ENCODE measurements at places on chromosomes 3 and 15.

DNA sequence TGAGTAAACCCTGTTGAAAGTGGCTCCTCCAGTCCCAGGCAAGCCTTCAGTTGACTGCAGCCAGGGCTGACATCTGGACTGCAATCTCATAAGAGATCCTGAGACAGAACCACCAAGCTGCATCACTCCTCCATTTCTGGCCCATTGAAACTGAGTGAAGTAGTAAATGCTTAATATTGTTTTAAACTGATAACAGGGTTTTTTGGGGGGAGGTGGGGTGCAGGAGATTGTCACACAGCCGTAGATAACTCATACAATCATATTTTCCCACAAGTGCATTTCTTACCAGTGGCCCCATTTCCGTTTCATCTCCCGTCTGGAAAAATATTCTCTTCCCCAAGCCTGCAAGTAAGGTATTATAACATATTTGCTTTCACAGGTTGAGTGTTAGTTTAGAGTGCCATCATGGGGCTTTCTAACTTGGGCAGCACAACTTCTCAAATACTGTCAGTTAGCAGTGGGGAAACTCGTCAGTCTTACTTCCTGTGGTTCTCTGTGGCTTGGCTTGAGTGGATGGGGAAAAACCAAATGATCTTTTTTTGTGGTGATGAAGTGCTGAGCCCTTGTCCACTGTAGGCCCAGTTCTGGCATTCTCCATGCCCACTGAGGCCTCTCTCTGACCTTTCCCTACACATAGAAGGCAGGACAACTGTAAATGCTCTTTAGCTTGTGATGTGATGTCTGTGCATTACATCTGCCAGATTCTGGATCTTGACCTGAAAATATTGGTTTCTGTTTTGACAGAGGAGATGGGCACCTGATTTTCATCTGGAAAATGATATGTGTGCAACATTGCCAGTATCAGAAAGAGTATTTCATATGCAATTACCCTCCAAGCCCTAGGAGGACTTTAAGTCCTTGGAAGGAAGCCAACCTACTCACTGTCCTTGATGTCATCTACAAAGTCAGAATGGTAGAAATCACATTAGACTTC is 90.1 kb upstream of the BHLHE40 start:
- no peaks in the 10 kb centered on the region for H3K4me1 ChIP-seq
- no peak for DNase-seq
- H3K27me3 ChIP-seq: no peaks in the 10 kb centered on the region
- no peaks in the 10 kb centered on the region for H3K36me3 ChIP-seq
- no peak overlapping the region for H3K27ac ChIP-seq
- H3K4me3 ChIP-seq: no peak overlapping the region

- H3K27me3 ChIP-seq: no peaks in the 10 kb centered on the region
- peak overlapping the region; percentile 71 for H3K4me3 ChIP-seq
Observed at GRCh38 chr15:92882697-92883162, 17.4 kb upstream of the CHD2 start.

- peak within 1 kb of the TSS; percentile 96 for H3K27ac ChIP-seq
- no peaks in the 10 kb centered on the region for H3K36me3 ChIP-seq
- H3K27me3 ChIP-seq: no peaks in the 10 kb centered on the region
- peak within 1 kb of the TSS; percentile 15 for H3K4me3 ChIP-seq
- DNase-seq: peak; percentile 10
- peaks cover 50% of the 10 kb centered on the region for H3K4me1 ChIP-seq
Observed at GRCh38 chr3:52830535-52831258, at the start of gene ITIH4. Gene ITIH4 (minus strand): TSS chr3:52830672. CDS start chr3:52830642, 30 bp downstream.

DNA sequence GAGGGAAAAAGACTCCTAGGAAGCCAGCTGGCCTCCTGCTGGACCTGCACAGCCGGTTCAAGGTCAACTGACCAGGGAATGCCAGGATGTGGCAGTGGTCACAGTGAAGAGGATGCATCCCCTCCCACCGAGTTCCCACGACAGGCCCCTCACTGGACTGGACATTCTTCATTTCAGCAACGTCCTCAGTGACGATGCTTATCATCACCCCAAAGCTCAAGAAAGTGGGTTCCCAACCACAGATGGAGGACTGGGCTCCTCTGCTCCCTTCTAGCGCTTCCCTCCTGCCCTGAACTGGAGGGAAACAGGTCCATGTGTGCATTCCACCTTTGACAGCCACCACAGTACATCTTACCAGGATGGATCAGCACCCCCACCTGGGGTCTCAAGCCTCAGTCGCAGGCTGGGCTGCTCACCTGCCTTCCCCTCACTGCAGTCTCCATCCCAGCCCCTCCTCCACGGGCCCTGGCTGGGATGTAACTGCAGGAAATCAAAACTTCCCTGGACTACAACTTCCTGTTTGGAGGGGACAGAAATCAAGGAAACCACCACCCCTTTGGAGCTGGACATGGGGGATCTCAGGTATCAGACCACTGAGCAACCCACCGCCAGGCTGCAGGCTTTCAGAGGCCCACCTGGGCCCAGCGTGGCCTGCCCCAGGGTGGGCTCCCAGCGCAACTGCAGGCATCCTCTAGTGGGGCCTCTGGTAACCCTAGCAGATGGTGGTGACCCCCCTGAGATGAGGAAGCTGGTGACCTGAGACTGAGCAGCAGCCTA is 7.3 kb downstream of the CALML4 start:
- no peaks in the 10 kb centered on the region for H3K36me3 ChIP-seq
- no peaks in the 10 kb centered on the region for H3K27me3 ChIP-seq
- no peak overlapping the region for H3K4me3 ChIP-seq

DNA sequence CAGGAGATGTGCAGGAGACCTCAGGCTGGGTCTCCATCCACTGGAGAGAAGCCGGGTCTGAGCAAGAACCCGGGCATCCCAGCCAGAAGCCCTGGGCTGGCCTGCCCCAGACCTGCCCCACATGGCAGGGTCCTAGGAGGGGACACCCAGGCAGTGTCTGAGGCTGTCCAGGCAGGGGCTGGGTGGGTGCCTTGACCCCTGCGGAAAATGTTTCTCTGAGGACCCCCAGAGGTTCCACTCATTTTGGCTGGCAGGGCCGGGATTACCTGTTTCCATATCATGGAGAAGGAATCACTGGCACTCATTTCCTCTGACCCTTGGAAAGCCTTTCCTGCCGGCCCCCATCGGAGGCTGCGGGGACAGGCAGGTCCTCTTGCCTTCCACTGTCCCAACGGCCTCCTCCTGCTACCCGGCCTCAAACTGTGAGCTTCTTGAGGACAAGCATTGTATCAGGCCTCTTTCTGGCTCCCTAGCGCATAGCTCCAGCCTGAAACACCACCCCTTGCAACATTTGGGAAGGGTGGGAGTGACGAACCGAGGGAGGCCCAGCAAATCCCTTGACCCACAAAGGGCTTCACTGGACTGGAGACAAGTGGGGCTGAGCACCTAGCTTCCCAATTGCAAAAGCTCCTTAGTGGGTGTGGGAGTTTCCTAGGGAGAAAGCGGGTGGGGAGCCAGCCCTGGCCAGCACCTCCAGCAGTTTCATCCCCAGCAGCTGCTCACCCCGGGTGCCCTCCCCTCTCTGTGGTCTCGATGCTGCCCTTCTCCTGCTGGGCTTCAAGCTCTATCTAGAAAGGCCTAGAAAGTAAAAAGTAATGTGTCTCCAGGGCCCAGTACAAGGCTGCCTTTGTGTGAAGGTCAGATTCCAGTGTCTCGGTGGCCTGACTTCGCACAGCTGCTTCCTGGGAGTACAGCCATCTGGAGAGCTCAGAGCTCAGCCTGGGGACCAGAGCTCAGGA is 29.7 kb downstream of the ACSBG1 start:
- peaks cover 53% of the 10 kb centered on the region for H3K4me1 ChIP-seq
- H3K4me3 ChIP-seq: no peak overlapping the region
- peak; percentile 52 for DNase-seq
- no peaks in the 10 kb centered on the region for H3K27me3 ChIP-seq

DNA sequence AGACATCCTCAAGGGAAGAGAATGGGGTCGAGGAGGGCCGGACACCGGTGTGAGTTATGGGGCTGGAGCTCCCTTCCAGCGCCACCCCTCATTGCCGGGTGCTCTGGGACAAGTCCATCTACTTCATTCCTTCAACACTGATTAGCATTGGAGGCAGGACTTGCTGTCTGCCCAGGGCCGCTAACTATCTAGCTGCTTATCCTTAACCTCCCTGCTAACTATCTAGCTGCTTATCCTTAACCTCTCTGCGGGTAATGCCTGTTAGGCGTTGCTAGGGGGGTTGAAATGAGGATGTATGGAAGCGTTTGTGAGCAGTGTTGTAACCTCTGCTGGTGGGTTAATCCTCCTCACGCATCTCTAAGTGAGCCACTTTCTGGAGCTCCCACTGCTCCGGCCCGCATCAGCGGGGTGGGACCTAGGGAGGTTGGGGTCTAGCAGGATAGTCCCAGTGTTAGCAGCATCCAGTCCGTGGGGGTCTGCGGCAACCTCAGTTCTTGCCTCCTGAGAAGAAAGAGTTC is 10.9 kb upstream of the CHAC1 start:
- no peak for DNase-seq
- H3K4me1 ChIP-seq: peaks cover 41% of the 10 kb centered on the region
- peak overlapping the region; percentile 57 for H3K4me3 ChIP-seq
- no peaks in the 10 kb centered on the region for H3K27me3 ChIP-seq

Measured in gastrocnemius medialis (tissue), 4 donors.